ENCODE measurements at places on chromosomes 2 and 18. TPM values are rescaled to one million over a fixed set of nuclear protein-coding genes. Genes with fewer than 3 reads are reported as not detected.
A peak's percentile ranks its signal among the peaks of the same experiment; 100 is the strongest.

MBD1 gene
- total RNA-seq, result 91.6 TPM

- no peaks in the 10 kb centered on the region for H3K4me1 ChIP-seq
- no peak for DNase-seq
- no peaks in the 10 kb centered on the region for H3K36me3 ChIP-seq
- peaks cover 8% of the 10 kb centered on the region for H3K27me3 ChIP-seq
- H3K4me3 ChIP-seq, result no peak overlapping the region
Observed at GRCh38 chr18:8847900-8848299, 142.5 kb downstream of the MTCL1 start.

- no peak overlapping the region for H3K27ac ChIP-seq
- no peak overlapping the region for H3K4me3 ChIP-seq
Observed at GRCh38 chr18:35463050-35463449, 34.7 kb downstream of the INO80C start.

GRCh38 chr2:99106913-99107312 lies 34.6 kb upstream of the C2orf15 start:
- peaks cover 2% of the 10 kb centered on the region for H3K27me3 ChIP-seq
- no peak overlapping the region for H3K27ac ChIP-seq
- H3K36me3 ChIP-seq, result peaks cover 1% of the 10 kb centered on the region
- no peak for DNase-seq

DNA sequence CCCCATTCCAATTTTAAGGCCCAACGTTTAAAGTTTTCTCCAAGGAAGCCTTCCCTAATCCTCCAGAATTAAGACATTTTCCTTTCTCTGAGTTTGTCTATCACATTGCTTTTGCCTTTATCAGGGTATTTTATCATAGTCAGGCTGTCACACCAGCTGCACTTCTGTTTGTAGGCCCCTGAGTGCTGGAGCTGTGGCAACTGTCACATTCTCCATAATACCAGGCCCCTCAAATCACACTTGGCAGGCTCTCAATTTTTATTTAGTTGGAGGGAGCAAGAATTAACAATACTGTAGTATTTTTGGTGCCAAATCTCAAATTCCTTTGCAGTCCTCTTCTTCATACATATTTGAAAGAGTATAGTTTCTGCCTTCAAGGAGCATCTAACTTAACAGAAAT lies 122.2 kb downstream of the FSHR start:
- no peaks in the 10 kb centered on the region for H3K27me3 ChIP-seq
- H3K4me1 ChIP-seq, result no peaks in the 10 kb centered on the region
- no peak overlapping the region for H3K4me3 ChIP-seq
- no peaks in the 10 kb centered on the region for H3K36me3 ChIP-seq
- no peak for DNase-seq

DNA sequence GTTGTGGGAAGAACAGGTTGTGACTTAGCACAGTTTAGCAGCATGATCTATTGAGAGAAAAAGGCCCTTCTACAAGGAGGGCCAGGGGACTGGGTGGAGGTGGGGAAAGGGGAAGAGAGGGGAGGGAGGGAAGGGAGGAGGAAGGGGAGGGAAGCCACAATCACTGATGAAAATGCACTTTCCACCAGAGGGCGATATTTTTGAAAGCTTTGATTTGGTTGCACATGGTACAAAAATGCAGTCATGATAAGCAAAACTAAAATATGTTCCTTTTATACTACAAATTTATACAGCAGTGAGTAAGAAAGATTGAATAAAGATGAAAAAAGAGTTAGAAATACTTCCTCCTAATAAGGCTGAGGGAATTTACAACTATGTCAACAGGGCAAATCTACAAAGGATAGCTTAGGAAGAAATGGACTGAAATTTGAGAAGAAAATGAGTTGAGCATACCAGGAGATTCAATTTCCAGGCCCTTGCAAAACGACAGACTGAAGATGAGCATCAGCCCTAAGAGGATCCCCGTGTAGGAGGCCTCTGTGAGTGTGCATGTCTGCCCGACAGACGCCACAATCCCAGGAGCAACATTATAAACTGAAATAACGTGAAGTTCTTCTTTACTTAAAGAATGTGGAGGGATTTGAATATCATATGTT lies 17.2 kb downstream of the SH3YL1 start:
- H3K4me1 ChIP-seq, result peaks cover 4% of the 10 kb centered on the region
- H3K27ac ChIP-seq, result no peak overlapping the region
- H3K36me3 ChIP-seq, result peaks cover 13% of the 10 kb centered on the region
- DNase-seq, result peak; percentile 63
- no peaks in the 10 kb centered on the region for H3K27me3 ChIP-seq

HADHA gene
- total RNA-seq, result 124 TPM

TMEFF2 gene
- total RNA-seq, result not detected

SLC20A1 gene
- total RNA-seq, result 165 TPM

ADD2 gene
- 19.5 TPM for total RNA-seq

DNA sequence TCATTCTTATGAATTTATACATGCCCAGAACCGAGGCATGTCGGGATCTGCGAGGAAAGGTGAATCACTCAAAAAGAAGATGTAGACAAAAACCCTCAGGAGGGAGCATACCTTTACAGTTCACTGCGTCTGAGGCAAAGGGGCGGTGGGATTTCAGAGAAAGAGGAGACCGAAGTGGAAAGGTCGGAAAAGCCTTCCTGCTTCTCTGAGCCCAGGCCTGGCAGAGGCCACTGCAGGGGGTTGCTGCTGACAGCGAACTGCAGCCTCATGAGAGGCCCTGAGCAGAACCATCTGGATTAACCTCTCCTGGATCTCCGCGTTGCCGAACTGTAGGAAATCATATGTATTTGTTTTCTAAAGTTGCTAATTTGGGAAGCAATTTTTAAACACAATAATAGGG lies 713.1 kb upstream of the SOX11 start:
- H3K4me1 ChIP-seq, result no peaks in the 10 kb centered on the region
- DNase-seq, result no peak
- no peak overlapping the region for H3K27ac ChIP-seq

- DNase-seq, result peak; percentile 9
- H3K4me1 ChIP-seq, result peaks cover 8% of the 10 kb centered on the region
- H3K4me3 ChIP-seq, result no peak overlapping the region
- H3K27me3 ChIP-seq, result peaks cover 2% of the 10 kb centered on the region
Observed at GRCh38 chr18:3177902-3178687, 41.7 kb downstream of the MYOM1 start.

- DNase-seq, result no peak
- no peak overlapping the region for H3K27ac ChIP-seq
- H3K36me3 ChIP-seq, result peaks cover 61% of the 10 kb centered on the region
- no peaks in the 10 kb centered on the region for H3K27me3 ChIP-seq
- no peak overlapping the region for H3K4me3 ChIP-seq
Observed at GRCh38 chr2:70047451-70047850, 39.8 kb upstream of the PCBP1 start.

SP110 gene
- 168 TPM for total RNA-seq

DNA sequence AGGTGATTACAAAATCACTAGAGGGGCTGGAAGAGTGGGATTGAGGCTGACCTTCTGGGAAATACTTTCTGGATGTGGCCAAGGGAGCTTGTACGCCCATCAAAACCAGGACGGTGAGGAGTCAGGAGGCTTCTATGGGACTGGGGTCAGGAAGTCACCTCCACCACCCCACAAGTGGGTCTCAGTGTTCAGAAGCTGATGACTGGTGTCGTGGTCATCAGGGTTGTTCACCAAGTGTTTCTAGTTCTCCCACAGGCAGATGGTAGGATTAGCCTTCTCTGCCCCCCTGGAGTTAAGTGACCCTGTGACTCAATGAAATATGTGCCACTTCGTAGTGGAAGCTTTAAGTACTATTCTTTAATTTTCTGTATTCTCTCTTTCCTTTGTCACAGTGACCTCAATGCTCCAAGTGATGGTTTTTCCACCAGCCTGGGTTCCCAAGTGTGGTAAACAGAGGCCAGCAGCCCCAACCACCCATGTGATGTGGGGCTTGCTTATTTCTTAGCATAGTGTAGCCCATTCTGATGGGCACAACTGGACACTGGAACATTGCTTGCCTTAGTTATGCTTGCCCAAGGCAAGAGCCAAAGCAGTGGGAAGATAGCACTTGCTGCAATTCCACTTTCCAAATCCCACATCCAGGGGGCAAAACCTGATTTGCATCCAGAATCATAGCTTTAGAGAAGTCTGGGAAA lies 258.8 kb downstream of the CYP26B1 start:
- H3K4me1 ChIP-seq, result no peaks in the 10 kb centered on the region
- peaks cover 2% of the 10 kb centered on the region for H3K27me3 ChIP-seq
- no peak for DNase-seq
- no peak overlapping the region for H3K27ac ChIP-seq

DNA sequence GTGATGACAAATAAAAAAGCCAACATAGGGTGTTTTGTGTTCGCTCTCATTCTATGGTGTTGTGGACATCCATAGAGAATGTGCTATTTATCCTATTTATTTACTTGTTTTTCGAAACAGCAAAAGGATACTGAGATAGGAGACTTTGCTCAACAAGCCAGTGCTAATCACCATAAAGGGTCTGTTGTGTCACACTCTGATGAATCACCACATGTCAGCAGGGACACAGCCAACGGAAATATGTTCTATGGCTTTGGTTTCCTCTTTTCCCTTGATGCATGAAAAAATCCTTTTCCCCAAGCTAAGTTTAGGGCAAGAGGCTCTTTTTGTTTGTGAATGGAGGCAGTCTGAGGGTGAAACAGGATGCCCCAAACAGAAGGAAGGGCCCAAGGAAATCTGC lies 154.3 kb downstream of the RNF152 start:
- no peak overlapping the region for H3K4me3 ChIP-seq
- no peaks in the 10 kb centered on the region for H3K36me3 ChIP-seq
- H3K4me1 ChIP-seq, result no peaks in the 10 kb centered on the region
- no peaks in the 10 kb centered on the region for H3K27me3 ChIP-seq

DNA sequence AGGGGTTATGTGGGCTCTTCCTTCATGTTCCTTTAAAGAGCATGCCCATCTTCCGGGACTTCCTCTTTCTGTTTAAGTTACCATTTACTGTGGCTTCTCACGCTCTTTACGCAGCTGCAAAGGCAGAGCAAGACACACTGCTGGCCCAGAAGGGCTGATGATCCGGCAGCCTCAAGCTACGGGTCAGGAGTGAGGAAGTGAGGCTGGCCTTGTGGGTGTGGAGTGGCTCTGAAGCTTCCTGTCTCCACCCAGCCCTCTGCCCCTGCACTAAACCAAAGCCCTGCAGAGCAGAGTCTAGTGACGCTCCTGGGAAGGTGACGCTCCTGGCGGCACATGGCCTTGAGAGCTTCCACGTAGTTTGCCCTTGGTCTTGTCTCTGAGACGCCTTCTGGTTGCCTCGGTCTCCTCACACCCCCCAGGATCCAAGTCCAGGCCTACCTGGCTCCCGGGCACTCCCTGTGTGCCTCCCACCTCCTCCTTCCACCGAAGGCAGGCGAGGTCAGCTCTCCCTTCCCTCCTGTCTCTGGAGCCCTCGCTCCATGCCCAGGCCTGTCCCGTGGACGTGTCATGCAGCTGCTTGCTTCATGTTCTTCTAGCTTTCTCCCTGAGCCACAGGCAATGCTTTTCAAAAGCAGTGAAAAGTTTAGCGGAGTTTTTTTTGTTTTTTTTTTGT lies 50.3 kb downstream of the ARL4C start:
- no peaks in the 10 kb centered on the region for H3K27me3 ChIP-seq
- peak overlapping the region; percentile 63 for H3K4me3 ChIP-seq
- H3K27ac ChIP-seq, result peak overlapping the region; percentile 99
- peaks cover 86% of the 10 kb centered on the region for H3K36me3 ChIP-seq
- peaks cover 92% of the 10 kb centered on the region for H3K4me1 ChIP-seq
- DNase-seq, result peak; percentile 92

- no peak overlapping the region for H3K4me3 ChIP-seq
- no peak for DNase-seq
- H3K4me1 ChIP-seq, result no peaks in the 10 kb centered on the region
- no peaks in the 10 kb centered on the region for H3K36me3 ChIP-seq
- peaks cover 10% of the 10 kb centered on the region for H3K27me3 ChIP-seq
Observed at GRCh38 chr2:177680866-177681712, 288.5 kb downstream of the AGPS start.

NT5C1B gene
- total RNA-seq, result not detected

DNA sequence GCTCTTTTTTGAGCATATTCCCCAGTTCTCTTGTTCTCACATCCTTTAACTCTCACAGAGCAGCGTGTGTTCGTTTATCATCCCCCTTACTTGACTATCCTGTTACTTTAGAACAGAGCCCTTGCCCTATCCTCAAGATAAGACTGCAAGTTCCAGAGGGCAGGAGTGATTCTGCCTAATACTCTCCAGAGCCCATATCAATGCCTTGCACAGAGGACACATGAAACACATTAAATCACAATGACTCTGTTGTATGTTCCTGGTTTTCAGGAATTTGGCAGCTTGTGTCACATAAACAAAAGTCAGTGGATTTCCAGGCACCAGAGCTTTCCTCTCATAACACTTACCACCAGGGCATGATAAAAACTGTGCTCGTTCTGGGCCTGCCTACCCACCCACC lies 156.7 kb downstream of the RNF144A start:
- no peak for DNase-seq
- peaks cover 37% of the 10 kb centered on the region for H3K36me3 ChIP-seq
- no peak overlapping the region for H3K27ac ChIP-seq
- no peak overlapping the region for H3K4me3 ChIP-seq

CNDP1 gene
- not detected for total RNA-seq

ZNF514 gene
- total RNA-seq, result 11.4 TPM

- peaks cover 5% of the 10 kb centered on the region for H3K27me3 ChIP-seq
- H3K27ac ChIP-seq, result no peak overlapping the region
- no peaks in the 10 kb centered on the region for H3K36me3 ChIP-seq
Observed at GRCh38 chr2:237141571-237142051, 55.9 kb downstream of the COPS8 start.

DNA sequence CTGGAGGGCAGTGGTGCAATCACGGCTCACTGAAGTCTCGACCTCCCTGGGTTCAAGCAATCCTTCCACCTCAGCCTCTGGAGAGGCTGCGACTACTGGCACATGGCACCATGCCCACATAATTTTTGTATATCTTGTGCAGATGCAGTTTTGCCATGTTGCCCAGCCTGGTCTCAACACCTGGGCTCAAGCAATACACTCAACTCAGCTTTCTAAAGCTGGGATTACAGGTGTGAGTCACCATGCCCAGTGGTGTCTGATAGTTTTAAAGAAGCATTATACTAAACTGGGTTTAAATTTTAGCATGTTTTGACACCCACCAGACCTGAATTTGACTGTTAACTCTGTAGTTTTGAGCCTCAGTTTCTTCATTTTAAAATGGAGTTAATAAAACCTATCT lies 109.4 kb upstream of the SLC38A11 start:
- H3K27me3 ChIP-seq, result peaks cover 2% of the 10 kb centered on the region
- H3K4me1 ChIP-seq, result peaks cover 3% of the 10 kb centered on the region
- H3K36me3 ChIP-seq, result no peaks in the 10 kb centered on the region
- H3K4me3 ChIP-seq, result no peak overlapping the region

IFIH1 gene
- 57.3 TPM for total RNA-seq
